ENCODE measurements at places on chromosomes 3 and 15.

DNA sequence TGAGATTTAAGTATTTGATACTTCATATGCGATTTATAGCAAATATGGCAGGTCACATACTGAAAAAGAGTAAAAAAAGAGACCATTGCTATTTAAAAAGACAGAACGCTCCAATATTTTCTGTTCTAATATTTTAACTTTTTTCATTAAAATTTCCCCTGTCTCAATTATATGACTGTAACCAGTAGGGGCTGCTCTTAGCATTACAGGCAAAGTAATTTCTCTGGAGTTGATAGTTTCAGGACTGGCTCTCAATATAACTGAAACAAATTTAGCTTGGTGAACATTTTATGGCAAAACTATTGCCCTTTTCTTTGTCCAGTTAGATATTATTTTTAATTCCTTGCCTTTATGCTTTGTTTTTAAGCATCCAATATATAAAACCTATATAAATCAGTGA lies 286.3 kb upstream of the ROBO2 start:
- DNase-seq: no peak

GRCh38 chr15:57418635-57419034 lies 42.3 kb downstream of the CGNL1 start:
- DNase-seq: no peak

GRCh38 chr3:17581421-17582080 lies 160.9 kb downstream of the TBC1D5 start:
- no peak for DNase-seq

DNA sequence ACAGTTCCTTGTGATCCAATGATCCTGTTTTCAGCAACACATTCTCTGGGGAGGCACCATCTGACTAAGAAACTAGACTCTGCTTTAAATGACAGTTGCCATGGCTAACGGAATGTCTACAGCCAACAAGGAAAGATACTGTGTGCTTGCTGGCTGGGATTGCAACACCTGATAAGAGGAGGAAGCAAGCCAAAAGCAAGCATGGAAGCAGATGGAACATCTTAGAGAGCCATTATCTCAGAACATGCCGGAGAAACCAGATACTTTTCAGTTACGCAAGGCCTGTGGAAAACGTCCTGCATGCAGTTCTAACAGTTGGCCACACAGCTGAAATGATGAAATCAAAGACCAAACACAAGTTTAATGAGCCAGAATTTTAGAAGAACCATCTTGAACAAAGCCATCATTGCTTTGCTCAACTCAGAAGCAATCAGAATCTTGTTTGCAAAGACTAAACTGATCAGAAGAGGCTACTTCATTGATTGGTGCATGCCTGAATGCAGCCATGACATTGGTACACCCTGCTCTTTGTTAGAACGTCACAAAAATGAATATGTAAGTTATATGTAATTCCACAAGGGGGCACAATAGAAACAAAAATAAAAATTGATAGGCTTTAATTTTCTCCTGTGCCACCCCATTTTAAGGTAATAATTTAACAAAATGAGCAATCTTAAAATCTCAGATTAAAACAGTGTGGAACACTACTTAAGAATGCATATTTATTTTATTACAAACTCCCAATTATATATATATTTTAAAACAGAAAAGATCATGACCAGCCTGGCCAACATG lies 50.8 kb downstream of the GXYLT2 start:
- DNase-seq: peak; percentile 29

- DNase-seq: peak; percentile 6
These were observed 168.8 kb upstream of the TTC14 start for GRCh38 chr3:180433152-180433551.

DNA sequence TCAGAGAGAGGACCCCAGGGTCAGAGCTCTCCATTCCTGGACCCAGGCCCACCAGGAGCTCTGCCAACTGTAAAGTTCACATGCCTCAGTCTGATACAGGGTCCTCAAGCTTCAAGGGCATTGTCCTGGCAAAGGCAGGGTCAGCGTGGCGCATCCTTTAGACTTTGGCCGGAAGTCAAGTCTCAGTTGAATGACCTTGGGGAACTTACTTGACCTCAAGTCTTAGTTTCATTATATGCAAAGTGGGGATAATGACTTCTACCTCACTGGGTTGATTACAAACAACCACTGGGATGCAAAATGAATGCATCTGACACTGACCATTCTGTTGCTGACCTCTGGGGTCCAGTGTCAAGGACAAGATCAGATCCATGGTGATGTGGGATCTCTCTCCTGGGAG lies 70.6 kb upstream of the CTSH start:
- DNase-seq: no peak

DNA sequence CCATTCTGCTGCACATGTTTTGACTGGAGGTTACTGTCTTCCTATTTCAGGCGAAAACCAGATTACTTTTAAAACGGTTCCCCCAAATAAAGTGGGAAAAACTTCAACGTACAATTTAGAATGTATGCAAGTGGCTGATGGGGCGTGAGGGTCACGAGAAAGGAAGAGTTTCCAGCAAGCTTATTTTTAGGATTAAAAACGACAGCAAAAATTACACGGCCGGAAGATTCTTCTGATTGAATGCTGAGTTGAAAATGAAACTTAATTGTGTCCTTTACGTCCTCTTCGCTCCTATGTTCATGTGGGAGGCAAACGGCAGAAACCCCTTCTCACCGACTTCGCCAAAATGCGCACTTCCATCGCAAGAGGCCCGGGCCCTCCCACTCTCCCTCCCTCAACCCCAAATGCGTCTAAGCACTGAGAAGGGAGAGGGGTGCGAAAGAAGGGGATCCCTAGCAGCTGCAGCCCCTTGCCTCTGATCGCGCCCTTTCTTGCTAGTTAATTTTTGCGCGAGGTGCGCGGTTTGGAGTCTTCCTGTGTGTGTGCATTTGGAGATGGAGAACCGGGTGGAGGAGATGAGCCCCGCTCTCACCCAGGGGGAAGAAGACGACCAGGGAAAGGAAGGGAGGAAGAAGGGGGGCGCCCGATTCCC lies 656 bp downstream of the CD47 start:
- peak; percentile 48 for DNase-seq

GRCh38 chr3:2247831-2248230 lies 149.2 kb downstream of the CNTN4 start:
- DNase-seq: no peak

DNA sequence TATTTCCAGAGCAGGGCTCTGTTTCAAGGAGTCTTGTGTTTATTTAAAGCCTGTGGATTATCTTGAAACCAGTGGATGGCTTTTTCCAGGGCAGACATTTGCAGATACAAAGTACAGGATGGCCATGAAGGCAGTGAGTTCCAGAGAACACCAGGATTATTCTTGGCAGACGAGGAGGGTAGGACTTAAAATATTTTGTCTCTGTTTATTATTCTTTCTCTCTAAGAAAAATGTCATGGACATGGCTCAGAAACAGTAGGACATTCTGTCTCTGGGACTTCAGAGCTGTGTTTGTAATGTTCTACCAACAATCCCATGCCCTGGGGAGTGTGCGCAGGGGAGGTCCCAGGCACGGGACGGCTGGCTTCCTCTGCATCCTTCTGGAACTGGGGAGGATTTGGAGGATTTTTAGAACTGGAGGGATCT lies 125.9 kb downstream of the ATP10A start:
- no peak for DNase-seq

DNA sequence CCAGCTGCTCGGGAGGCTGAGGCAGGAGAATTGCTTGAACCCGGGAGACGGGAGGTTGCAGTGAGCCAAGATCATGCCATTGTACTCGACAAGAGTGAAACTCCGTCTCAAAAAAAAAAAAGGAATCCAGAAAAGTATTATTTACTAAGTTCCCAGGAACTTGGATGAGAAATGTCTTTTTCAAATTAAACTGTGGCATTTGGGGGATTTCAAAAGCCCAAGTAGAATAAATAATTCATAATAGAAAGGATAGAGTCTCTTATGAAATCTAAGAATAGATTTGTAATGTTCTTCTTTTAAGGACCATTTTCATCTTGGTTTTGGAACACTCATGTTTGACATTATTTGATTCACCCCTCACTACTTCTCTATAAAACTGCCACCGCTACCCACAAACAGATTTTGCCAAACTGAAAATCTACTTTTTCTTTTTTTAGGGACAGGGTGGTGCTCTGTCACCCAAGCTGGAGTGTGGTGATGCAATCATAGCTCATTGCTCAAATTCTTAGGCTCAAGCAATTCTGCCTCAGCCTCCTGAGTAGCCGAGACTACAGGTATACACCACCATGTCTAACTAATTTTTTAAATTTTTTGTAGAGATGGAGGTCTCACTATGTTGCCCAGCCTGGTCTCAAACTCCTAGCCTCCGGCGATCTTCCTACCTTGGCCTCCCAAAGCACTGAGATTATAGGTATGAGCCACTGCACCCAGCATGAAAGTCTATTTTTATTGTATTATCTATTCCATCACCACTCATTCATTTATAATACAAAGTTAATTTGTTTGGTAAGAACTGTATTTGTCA lies 99.3 kb downstream of the SENP2 start:
- DNase-seq: no peak

GRCh38 chr3:135757421-135757820 lies 208.1 kb upstream of the PPP2R3A start:
- no peak for DNase-seq

DNA sequence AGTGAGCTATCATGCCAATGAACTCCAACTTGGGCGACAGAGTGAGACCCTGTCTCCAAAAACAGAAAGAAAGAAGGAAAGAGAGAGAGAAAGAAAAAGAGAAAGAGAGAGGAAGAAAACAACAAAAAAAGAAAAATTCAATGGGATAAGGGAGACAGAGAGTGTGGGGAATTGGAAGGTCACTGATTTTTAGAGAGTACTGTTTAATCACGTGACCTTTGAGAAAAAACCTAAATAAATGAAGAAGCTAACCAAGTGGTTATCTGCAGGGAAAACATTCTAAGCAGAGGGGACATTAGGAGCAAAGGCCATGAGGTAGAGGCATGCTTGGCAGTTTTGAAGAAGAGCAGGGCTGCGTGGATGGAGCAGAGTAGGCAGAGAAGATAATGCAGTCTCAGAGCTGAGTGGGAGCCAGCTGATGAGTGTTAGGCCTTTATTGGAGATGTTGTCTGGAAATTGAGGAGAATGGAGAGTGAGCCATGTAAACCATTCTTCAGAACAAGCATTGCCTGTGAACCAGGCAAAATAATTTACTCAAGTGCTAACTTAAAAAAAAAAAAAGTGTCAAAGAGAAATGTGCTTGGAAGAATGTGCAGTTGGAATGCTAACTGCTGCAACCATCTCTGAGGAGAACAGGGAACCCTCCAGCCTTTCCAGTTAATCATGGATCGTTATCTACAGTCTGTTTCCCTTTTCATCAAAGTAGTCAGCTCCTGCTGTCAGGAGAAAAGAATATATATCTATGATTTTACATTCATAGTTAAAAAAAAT lies 377.3 kb upstream of the SEMA6D start:
- DNase-seq: no peak

- no peak for DNase-seq
These were observed 65.2 kb downstream of the FNDC3B start for GRCh38 chr3:172104471-172105072.

- no peak for DNase-seq
These were observed 36.7 kb upstream of the HES1 start for GRCh38 chr3:194099215-194099614.

DNA sequence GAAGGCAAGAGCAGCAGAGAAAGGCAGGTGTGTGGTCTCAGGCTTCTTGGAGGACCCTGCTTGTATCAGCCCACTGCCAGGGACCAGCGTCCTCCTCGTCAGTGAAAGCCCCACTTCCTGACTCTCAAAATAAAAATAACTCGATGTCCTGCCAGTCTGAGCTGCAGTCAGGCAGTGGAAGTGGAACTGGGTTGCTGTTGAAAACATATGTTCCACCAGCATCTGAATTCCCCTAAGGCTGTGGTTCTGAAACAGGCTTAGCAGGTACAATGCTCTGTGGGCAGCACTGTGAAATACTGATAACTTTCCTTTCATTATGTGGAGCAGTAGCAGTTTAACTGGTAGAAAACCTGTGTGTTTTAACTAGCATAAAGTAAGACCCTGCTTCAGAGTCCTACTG lies 121.6 kb upstream of the EIF1B start:
- no peak for DNase-seq

- DNase-seq: no peak
These were observed 61.1 kb downstream of the DIPK2A start for GRCh38 chr3:144032531-144033239.

DNA sequence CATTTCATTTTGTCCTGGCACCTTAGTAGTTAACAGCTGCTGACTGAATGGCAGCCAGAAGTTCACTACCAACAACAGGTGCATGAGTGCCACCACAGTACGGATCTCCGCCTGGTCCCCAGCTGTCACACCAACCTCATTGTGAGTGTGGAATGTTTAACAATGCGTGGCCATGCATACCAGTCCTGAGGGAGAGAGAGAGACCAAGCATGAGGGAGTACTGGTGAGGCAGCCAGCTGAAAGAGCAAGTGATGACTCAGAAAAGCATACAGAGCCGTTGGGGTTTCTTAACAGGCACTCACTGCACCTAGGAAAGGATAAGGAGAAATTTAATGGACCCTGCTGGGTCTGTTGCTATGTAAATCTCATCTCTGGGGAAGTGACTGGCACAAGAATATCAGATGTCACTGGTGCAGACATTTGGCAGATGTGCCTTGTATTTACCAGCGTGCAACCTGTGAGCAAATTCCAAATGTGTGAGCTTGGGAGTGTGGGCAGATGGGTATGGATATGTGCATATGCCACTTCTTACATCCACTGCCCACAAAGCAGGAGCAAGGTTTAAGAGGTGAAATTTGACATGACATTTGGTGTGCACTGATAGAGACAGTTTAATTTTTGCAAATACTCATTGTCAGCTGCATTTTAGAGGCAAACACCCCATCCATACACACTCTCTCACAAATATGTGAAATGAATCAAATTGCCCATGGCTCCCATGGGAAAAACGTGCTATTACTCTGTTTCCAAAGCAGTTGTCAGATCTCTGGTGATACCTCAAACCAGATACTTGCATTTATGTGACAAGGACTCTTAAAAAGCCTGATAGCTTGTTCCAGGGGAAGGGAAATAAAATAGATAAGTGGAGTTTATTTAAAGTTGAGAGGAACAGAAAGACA lies 245.2 kb upstream of the ARPP21 start:
- DNase-seq: no peak

DNA sequence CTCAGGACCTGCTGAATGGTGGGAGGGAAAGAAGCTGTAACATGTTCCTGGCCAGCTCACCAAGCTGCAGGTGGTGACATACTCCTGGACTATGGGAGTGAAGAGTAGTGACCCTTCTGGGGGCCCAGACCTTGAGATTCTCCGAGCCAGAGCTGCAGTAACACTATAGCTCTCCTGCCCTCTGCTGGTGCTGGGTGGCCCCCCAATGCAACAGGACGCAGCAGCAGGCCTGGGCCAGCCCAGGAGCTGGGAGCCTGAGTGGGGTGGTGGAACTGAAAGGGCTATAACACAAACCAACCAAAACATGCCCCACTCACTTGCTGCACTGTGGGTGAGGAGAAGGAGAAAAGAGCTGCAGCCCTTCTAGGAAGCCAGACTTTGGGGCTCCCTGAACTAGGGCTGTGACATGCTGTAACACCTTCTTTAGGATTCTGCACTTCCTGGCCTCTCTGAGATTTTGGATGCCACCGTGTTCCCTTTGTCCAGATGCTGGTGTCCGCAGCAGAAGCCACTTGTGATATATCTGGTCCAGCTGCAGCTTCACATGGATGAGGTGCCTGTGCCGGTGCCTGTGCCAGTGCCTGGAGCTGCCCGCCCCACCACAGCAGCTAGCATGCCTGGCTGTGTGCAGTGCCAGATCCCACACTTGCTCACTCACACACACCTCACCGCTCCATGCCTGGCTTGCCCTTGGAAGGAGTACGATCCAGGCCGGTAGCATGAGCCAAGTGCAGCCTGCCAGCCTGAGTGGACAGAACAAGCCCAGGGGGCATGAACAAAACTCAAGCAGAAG lies 636.8 kb upstream of the KCNMB2 start:
- DNase-seq: no peak

All from 8988T (cell line).